ENCODE measurements at places on chromosomes 1 and 21.

- no peak for DNase-seq
These were observed 105.9 kb downstream of the RGL1 start for GRCh38 chr1:183910845-183911244.

DNA sequence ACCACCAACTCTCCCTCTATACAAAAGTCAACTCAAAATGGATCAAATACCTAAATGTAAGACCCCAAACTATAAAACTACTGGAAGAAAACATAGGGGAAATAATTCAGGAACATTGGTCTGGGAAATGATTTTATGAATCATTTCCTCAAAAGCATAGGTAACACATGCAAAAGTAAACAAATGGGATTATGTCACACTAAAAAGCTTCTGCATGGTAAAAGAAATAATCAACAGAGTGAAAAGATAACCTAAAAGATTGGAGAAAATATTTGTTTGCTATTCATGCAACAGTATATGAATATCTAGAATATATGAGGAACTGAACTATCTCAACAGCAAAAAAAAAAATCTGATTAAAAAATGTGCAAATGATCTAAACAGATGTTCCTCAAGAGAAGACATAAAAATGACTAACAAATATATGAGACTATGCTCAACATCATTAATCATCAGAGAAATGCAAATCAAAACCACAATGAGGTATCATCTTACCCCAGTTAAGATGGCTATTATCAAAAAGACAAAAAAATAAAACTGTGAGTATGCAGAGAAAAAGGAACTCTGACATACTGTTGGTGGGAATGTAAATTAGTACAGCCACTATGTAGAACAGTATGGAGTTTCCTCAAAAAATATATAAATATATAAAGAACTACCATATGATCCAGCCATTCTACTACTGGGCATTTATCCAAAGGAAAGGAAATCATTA lies 47.8 kb downstream of the VCAM1 start:
- no peak for DNase-seq

DNA sequence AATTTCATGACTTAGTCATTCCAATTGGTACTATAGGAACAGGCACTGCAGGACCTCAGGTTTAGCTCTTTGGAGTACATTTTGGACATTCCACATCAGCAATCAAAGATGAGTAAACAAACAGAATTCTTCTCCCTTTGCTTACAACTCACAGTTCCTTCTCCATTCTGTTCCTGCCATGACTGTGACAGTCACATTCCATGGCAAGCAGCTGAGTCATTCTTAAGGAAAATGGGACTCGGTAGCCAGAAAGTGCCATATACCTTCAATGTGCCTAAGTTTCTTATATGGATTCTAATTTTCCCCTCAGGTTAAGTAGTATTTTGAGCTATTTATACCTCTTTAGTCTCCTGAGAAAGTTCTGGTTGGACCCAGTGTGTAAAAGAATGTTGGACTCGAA lies 25.6 kb downstream of the CRCT1 start:
- DNase-seq: no peak

GRCh38 chr1:6651909-6652308 lies 27.2 kb downstream of the THAP3 start:
- no peak for DNase-seq

GRCh38 chr1:51287966-51288365 lies 42.4 kb downstream of the TTC39A start:
- DNase-seq: no peak

GRCh38 chr1:227033880-227034279 lies 93.8 kb downstream of the COQ8A start:
- no peak for DNase-seq

GRCh38 chr21:38383411-38384237 lies 114.7 kb downstream of the ERG start:
- no peak for DNase-seq
